ENCODE measurements at places on chromosomes 13 and 19.

- DNase-seq = no peak
Measured at GRCh38 chr19:16185768-16186123, 536 bp downstream of the FAM32A start.

DNA sequence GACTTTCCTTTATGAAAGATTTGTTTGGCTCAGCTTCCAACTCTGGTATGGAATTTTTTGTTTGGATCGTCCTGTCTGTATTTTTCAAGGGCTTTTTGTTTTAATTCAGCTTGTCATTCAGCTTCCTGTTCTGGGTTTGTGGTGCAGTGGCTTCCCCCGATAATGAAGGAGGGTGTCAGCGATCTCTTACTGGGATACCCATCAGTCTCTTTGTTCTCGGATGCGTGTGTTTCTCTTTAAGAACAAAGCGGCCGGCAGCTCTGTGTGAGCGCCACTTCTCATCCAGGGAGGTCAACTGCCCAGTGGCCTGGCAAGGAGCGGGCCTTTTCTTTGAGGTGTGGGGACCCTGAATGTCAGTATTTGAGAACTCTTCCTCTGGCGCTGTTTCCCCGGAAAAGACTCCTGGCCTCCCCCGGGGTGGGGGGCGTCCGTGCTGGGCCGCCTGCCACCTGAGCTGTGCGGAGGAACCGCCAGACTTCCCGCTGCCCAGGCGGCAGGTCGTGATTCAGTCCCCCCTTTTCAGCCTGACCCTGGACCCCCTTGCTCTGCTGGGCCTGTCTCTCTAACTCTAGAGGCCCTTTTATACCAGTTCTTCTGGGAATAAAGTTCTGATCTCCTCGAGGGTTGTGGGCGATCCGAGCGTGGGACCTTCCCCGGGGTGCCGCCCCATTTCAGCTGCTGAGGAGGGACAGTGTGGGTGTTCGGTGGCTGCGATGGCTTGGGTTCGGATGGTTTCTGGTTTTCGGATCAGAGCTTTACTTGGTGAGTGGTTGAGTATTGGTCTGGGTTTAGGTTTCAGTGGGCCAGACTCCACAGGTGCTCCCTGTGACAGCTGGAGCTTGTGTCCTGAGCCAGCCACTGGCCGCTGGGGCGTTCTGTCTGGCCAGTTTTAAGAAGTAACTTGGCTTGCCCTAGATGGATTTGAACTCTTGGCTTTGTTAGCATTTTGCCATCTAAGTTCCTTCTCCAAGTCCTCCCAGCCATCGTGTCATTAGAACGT, 3.4 kb downstream of the SF3A2 start:
- DNase-seq = no peak

GRCh38 chr13:47287291-47287751, 390.5 kb upstream of the HTR2A start:
- DNase-seq = no peak

DNA sequence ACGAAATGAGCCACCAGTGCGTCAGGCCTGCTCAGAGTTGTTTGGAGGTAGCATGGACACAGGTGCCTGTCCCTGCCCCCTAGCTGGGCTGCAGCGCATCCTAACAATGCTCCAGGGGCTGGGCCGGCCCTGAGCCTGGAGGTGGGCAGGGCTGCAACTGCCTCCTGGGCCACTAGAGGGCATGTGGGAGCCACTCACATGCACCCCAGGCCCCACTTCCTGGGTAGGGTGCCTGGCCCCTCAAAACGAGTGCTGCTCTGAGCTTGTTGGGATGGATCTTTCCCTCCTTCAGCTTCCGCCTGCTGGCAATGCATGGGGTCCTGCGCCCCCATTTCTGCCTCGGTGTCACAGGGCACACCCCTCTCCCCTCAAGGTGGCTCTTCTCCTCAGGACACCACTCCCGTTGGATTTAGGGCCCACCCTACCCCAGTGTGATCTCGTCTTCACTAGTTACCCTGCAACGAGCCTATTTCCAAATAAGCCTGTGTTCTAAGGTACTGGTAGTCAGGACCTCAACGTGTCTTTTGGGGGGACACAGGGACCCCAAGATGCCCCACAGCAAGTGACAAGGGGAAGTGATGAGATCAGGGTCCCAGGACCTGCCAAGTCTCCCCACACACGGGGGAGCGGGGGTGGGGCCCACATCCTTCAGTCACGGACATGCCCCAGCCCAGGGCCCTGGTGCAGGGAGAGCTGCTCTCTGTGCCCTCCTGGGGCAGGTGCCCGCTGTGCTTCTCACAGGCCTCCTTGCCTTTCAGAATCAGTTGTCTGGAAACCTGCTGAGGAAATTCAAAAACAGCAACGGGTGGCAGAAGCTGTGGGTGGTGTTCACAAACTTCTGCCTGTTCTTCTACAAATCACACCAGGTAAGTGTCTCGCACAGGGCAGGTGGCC, 131.3 kb downstream of the STK24 start:
- DNase-seq = peak; percentile 40

DNA sequence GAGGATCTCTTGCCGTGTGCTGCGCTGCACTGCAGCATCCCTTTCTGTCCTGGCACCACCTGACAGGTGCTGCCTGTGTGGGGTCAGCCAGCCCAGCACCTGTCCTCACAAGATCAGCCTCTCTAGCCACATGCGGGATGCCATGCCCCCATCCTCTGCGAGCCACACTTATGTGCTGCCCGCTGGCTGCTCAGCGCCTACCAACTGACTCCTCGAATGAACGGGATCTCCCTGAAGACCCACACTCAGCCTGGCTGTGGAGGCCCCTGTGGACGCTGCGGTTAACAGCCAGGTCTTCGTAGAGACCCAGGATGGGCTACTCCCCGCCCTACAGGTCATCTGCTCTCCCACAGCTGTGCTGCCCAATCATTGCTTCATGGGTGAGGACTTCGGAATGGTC, 106.1 kb downstream of the DOCK9 start:
- DNase-seq = no peak

DNA sequence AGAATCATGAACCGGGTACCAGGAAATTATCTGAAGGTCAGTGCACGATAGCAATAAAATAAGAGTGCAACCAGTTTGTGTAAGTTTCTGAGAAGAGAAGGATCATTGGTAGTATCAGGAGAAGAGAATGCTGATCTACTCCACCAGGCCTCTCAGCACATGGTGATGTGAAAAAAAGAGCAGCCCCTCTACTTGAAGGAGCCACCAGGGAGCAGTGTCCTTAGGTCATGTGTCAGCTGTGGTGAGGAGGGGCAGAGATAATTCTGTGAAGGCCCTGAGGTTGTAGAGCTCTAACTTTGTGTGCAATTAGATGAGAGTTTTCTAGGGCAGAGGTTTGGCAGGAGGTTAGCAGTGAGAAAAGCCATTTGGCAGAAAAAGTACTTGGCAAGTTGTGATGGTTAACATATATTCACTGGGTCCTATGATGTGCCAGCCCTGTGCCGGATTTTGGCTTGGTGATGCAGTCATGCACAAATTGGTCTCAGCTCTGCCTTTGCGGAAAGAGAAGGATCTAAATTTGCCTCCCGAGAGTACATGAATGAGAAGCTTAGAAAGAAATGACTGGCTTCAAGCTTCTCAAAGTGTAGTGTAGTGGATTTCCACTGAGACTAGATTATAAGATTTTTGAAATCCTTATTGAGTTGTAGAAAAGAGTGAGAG, 19.2 kb upstream of the ZC3H13 start:
- no peak for DNase-seq

DNA sequence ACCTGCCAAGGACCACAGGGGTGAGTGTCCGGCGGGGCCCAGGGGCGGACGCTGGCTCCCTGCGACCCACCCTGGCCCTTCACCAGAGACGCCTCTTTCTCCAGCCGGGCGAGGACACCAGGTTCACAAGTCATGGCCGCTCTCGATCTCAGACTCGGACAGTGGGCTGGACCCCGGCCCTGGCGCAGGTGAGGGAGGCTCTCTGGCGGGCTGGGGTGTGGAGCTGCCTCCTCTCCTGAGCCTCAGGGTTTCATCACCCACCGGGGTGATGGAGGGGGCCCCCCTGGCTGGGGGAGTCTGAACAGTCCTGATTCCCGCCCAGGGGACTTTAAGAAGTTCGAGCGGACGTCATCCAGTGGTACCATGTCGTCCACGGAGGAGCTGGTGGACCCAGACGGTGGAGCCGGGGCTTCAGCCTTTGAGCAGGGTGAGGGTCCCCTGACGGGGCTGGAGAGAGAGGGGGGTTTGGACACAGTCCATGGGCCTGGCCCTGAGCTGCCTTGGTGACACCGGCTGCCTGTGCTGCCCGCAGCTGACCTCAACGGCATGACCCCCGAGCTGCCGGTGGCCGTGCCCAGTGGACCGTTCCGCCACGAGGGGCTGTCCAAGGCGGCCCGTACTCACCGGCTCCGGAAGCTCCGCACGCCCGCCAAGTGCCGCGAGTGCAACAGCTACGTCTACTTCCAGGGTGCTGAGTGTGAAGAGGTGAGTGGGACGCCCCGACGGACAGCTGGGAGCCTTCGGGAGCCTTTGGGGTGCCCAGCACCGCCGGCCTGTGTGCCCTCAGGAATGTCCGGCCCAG, 13.6 kb downstream of the ARHGAP45 start:
- no peak for DNase-seq

Data from nucleus accumbens (tissue), 56 donors.